Activated CD4-positive, alpha-beta T cell treated with anti-CD3 and anti-CD28 coated beads, Interleukin-2, amount 10 ng/mL, durations not matched to agents 24 days and 14 days (primary cell): ENCODE measurements at places on chromosomes 5 and 9. TPM values are rescaled to one million over a fixed set of nuclear protein-coding genes. Genes with fewer than 3 reads are reported as not detected.

The SLC25A2 gene
- total RNA-seq, result 0.14 and 0.23 TPM in 2 replicates

The TMEM174 gene
- total RNA-seq, result not detected in 2 replicates

DNA sequence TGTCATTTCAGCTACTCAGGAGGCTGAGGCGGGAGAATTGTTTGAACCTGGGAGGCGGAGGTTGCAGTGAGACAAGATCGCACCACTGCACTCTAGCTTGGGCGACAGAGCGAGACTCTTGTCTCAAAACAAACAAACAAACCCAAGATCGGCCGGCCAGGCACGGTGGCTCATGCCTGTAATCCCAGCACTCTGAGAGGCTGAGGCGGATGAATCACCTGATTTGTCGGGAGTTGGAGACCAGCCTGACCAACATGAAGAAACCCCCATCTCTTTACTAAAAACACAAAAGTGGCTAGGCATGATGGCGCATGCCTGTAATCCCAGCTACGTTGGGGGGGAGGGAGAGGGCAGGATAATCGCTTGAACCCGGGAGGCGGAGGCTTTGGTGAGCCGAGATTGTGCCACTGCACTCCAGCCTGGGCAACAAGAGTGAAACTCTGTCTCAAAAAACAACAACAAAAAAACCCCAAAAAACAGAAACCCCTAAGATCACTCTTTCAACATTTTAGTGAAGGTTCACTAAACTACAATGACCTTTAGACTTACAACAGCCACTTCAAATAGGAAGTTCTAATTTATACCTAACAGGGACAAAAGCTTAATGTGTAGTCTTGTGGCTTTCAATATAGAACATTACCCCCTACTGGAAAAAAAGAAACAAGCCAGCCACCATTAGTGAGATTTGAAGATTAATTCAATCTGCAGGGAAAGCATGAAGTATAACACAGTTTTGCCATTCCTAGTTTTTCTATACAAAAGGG lies 7.0 kb downstream of the HSPA9 start:
- H3K27me3 ChIP-seq, result no peaks in the 10 kb centered on the region
- DNase-seq, result no peak
- H3K4me3 ChIP-seq, result no peak overlapping the region
- peaks cover 81% of the 10 kb centered on the region for H3K36me3 ChIP-seq
- H3K27ac ChIP-seq, result peak overlapping the region; percentile 13

DNA sequence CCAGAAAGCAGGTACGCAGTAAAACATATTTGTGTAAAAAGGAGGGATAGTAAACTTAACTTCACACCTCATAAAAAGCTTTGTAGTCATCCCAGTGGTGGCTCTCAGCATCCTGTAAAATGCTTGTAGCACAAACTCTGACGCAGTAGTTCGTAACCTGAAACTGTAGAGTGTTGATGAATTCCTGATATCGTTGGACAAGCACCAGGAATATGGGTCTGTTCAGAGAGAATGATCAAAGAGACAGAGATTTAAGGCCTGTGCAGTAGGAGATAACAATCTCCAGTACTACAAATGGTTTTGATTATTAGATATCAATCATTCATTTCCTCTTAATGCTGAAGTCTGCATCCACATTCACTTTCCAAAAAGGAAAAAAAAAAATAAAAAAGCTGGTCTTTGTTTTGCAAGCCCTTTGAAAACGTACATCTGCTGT lies 148.5 kb downstream of the KIAA0825 start:
- H3K27me3 ChIP-seq, result no peaks in the 10 kb centered on the region
- no peaks in the 10 kb centered on the region for H3K4me1 ChIP-seq
- DNase-seq, result no peak

- no peaks in the 10 kb centered on the region for H3K36me3 ChIP-seq
- no peak overlapping the region for H3K27ac ChIP-seq
- no peak for DNase-seq
- peaks cover 2% of the 10 kb centered on the region for H3K27me3 ChIP-seq
- H3K4me1 ChIP-seq, result peaks cover 35% of the 10 kb centered on the region
- no peak overlapping the region for H3K4me3 ChIP-seq
These were observed 111.5 kb downstream of the PAX5 start for GRCh38 chr9:36922548-36922947.

DNA sequence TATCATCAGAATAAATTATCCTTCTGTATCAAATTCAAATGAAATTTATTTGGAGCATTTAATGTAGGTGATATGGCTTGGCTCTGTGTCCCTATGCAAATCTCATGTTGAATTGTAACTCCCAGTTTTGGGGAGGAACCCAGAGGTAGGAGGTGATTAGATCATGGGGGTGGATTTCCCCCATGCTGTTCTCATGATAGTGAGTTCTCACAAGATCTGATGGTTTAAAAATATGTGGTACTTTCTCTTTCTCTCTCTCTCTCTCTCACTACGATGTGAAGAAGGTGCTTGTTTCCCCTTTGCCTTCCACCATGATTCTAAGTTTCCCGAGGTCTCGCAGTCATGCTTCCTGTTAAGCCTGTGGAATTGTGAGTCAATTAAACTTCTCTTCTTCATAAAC lies 678.4 kb upstream of the RGMB start:
- no peak overlapping the region for H3K4me3 ChIP-seq
- no peak overlapping the region for H3K27ac ChIP-seq
- H3K36me3 ChIP-seq, result no peaks in the 10 kb centered on the region
- DNase-seq, result no peak

- peaks cover 33% of the 10 kb centered on the region for H3K27me3 ChIP-seq
- H3K27ac ChIP-seq, result peak overlapping the region; percentile 68
- peaks cover 30% of the 10 kb centered on the region for H3K4me1 ChIP-seq
- peak; percentile 73 for DNase-seq
- H3K4me3 ChIP-seq, result peak overlapping the region; percentile 93
These were observed 1.2 kb downstream of the N4BP3 start for GRCh38 chr5:178114325-178115135.

The FST gene
- total RNA-seq, result 0.33 and 0.75 TPM in 2 replicates

DNA sequence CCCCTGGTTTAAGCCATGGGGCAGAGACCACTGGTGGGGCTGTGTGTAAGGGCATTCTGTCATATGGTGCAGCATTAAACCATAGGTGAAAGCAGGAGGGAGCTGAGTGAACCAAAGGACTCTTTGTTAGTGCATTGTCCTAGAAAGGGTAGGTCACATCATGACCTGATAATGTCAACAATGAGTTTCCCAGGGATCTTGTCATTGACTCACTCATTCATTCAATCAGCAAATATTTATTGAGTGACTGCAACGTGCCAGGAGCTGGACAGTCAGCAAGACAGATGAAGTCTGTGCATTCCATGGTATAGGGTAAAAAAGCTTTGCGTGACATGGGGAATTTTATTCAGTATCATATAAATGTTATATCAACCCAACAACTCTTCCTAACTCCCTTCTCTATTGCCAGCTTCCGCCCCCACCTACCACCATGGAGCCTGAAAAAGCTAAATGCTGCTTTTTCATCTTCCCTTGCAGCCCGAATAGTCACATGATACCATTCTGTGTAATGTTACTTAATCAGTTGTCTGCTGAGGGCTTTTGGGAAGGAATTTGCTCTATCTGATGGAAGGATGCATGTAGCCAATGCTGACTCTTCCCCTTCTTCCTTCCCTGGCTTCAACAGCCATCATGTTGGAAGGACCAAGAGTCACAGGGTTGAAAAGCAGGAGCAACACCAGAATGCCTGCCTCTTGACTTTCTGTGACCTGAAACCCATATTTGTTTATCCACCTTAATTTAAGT lies 11.5 kb upstream of the OTULINL start:
- DNase-seq, result no peak
- H3K4me3 ChIP-seq, result no peak overlapping the region
- no peaks in the 10 kb centered on the region for H3K4me1 ChIP-seq

The ABO gene
- 0.36 and 0.58 TPM in 2 replicates for total RNA-seq

- H3K27ac ChIP-seq, result no peak overlapping the region
- H3K4me1 ChIP-seq, result peaks cover 23% of the 10 kb centered on the region
- no peaks in the 10 kb centered on the region for H3K36me3 ChIP-seq
- H3K4me3 ChIP-seq, result no peak overlapping the region
- no peak for DNase-seq
These were observed 36.4 kb downstream of the SLC28A3 start for GRCh38 chr9:84304166-84304565.

The MELK gene
- total RNA-seq, result 54.2 and 57.0 TPM in 2 replicates

DNA sequence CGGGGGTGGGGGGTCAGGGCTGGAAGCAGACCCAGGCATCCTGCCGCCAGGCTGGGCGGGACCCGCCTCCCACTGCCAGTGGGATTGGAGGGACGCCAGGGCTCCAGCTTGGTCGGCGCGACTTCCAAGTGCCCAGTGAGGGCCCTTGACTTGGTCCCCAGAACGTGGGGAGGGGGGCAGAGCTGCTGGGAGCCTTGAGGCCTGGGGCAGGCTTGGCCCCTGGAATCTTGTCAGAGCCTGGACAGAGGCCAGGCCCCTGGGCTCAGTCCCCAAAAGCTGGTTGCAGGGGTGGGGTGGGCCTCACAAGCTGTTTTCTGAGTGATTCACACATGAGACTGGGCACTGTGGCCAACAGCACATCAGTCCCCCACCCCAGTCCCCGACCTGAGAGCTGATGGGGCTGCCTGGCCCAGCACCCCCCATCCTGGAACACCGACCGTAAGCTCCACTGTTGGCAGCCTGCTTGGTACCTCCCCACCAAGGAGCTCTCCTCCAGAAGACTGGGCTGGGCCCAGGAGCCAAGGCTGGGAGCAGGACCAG lies 526 bp downstream of the CLIC3 start:
- DNase-seq, result peak; percentile 67
- H3K36me3 ChIP-seq, result peaks cover 18% of the 10 kb centered on the region
- H3K4me1 ChIP-seq, result peaks cover 39% of the 10 kb centered on the region
- no peaks in the 10 kb centered on the region for H3K27me3 ChIP-seq
- H3K27ac ChIP-seq, result no peak overlapping the region

DNA sequence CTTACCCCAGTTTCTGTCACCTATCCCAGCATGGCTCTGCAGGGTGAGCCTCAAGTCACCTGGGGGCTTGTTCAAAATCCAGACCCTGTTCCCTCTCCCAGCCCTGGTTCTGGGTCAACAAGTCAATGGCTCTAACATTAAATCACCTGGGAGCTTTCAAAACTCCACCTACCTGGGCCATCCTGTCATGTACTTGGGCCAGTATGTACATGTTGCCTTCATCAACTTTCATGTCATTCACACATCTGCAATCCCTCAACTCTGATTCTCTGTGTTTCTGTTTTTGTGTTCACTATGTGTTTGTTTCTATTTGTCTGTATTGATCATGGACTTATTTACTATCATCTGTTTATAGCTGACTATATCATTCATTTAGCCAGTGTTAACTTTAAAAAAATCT lies 2.1 kb upstream of the SH3GLB2 start:
- no peak overlapping the region for H3K4me3 ChIP-seq
- H3K4me1 ChIP-seq, result peaks cover 17% of the 10 kb centered on the region
- no peaks in the 10 kb centered on the region for H3K36me3 ChIP-seq
- no peaks in the 10 kb centered on the region for H3K27me3 ChIP-seq
- DNase-seq, result peak; percentile 53
- peak overlapping the region; percentile 0 for H3K27ac ChIP-seq

DNA sequence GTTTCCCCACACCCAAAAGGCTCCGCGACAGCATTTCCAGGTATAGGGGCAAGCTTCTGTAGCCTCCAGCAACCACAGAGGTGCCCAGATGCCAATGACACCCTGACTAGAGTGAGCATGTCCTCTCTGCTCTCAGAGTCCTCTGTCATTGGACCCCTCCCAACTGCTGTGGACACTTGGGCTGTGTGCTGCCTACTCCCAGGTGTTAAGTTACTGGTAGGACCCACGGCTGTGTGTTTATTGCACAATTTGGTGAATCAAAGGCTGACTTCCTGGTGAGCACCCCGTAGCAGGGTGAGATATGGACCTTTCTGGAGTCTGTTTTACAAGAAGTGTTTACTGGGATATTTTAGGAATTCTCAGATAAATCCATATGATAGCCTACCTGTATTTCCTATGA lies 36.0 kb downstream of the SH3GL2 start:
- no peak for DNase-seq
- H3K4me3 ChIP-seq, result no peak overlapping the region
- H3K27ac ChIP-seq, result no peak overlapping the region
- no peaks in the 10 kb centered on the region for H3K27me3 ChIP-seq
- H3K36me3 ChIP-seq, result no peaks in the 10 kb centered on the region

DNA sequence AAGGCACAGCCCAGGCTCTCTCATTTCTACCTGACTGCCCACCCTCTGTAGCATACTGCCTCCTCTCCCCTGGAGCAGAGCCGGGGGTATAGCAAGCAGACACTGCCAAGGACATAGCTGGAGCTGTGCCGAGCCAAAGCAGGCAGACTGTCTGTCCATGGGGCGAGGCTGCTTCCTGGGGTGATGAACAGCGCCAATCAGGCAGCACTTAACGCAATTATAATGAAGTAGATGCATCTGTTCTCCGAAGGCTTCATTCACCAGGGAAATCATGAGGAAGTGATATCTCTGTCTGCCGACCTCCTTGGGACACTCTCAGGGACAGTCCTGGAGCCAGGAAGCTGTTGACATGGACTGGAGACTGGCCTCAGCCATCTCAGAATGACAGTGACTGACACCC lies 230.7 kb downstream of the ASTN2 start:
- H3K4me3 ChIP-seq, result no peak overlapping the region
- no peaks in the 10 kb centered on the region for H3K4me1 ChIP-seq
- no peaks in the 10 kb centered on the region for H3K27me3 ChIP-seq

DNA sequence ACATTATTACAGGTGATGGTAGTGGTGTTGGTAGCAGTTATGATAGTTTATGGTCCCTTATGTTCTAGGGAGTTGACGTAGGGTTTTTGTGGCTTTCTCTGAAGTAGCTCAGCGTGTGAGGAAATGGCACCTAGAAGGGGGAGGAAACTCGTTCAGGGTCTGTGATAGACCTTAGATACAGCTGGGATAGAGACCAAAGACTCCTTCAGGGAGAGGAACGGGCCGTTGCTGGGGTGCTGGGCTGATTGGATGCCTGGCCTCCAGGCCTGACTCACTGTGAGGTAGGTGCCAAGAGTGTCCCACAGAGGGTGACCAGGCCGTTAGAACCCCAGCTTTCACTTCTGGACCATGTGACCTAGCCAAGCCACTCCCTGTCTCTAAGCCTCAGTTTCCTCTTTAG lies 96.6 kb downstream of the DAB2IP start:
- no peak overlapping the region for H3K27ac ChIP-seq
- H3K27me3 ChIP-seq, result no peaks in the 10 kb centered on the region
- peaks cover 13% of the 10 kb centered on the region for H3K4me1 ChIP-seq

DNA sequence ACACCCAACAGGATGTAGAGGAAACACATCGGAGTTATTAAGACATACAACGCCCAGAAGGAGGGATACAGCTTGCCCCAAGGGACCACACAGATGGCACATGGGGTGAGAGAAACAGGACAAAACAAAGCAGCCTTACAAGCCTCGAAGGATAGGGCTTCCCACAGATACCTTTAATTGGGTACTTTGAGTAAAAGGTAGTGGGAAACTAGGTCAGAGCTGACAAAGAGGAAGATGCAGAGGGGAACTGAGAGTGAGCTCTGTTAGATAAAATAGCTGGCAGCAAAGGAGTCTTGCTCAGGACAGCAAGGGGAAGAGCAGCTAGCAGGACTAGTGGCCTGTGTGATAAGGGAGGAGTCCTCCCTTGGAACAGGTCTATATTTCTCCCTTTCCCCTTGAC lies 48.2 kb downstream of the OTP start:
- no peaks in the 10 kb centered on the region for H3K36me3 ChIP-seq
- H3K4me1 ChIP-seq, result no peaks in the 10 kb centered on the region
- H3K27me3 ChIP-seq, result peaks cover 15% of the 10 kb centered on the region
- no peak overlapping the region for H3K4me3 ChIP-seq
